Skin of body (tissue), 3 donors: ENCODE measurements at places on chromosomes 3 and 15. TPM values are rescaled to one million over a fixed set of nuclear protein-coding genes. Genes with fewer than 3 reads are reported as not detected.

Gene CP
- total RNA-seq: 1.1 TPM

Gene PATL2
- 0.79 TPM for total RNA-seq

Gene SELENOS
- 28.7 TPM for total RNA-seq

Gene SRGAP3
- total RNA-seq: 21.4 TPM

Gene XCR1
- 0.39 TPM for total RNA-seq

Gene MYO5C
- 8.0 TPM for total RNA-seq

Gene IL20RB
- 15.8 TPM for total RNA-seq

Gene IGSF10
- total RNA-seq: 61.5 TPM

Gene ATP13A3
- 73.5 TPM for total RNA-seq
